ENCODE measurements at places on chromosomes 3 and 15.
A peak's percentile ranks its signal among the peaks of the same experiment; 100 is the strongest.

- DNase-seq, result no peak
Measured at GRCh38 chr3:29347412-29347811, 66.5 kb downstream of the RBMS3 start.

- no peak for DNase-seq
Measured at GRCh38 chr3:66795365-66795764, 202.7 kb upstream of the KBTBD8 start.

DNA sequence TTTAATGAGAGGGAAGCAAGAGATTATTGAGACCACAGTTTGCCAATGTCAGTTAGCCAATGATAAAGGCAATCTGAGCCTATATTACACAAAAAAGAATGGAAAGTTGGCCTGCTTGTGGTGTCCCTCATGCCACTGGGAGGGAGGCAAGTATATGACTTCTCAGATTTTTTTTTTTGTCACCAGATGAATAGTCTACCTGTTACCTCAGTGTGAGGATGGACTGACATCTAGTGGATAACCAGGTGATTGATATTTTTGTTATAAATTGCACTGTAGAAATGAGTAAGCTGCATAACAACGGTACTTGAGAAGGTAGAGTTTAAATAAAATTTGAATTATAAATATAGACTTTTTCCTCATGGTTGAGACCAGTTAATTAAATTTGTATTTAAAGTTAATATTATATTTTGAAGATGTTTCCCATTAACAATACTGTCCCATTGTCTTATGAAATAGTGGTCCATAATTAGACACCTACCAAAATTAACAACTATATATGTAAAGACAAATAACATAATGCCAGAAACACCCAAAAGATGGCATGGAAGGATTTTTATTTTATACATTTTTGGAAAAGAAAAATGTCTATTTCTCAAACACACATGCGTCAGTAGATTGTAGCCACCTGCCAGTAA, 237.8 kb upstream of the GADL1 start:
- DNase-seq, result peak; percentile 37

- DNase-seq, result no peak
Measured at GRCh38 chr3:180402471-180403073, 199.4 kb upstream of the TTC14 start.

DNA sequence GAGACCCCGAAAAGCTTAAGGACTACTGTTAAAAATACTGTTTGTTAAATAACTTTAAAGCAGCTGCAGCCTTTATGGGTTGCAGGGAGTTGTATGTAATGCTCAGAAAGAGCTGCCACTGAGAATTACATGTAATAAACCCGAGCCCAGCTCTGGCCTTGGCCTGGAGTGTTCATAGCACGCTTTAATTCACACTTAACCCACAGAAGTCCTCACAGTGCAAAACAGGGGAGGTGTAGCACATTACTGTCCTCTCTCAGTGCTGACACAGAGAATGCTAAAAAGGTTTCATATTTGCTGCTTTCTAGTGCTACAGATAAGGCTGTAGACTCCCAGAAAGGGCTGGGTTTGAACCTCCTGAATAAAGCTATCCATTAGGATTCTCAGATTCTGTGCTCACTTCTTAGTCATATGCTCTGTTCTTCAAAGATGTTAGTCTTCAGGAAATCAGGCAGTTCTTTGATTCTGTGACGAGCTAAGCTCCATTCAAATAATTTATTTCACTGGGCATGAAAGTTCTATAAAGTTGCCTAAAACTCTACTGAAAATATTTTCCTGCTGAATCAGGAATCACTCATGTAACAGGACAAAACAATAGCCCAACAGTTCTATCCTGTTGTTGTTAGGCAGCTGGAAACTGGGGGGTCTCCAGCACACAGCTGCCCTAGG, 108.0 kb downstream of the SENP2 start:
- no peak for DNase-seq

DNA sequence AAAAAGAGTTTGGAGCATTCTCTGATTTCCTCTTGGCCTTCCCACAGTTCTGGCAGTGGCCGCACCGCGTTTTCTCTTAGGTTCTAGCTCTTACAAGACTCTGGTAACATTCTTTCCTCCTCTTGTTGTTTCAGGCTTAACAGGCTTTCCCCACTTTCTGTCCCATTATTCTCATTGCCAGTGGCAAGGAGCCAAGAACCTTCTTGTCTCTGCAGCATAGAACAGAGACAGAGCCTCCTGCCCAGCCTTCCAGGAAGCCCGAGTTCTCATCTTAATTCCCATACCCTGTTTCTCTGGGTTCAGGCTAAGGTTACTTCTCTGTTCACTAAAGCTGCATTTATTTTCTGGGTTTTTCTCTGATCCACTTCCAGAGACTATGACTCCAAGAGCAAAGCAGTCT, 61.1 kb downstream of the DUT start:
- DNase-seq, result no peak

DNA sequence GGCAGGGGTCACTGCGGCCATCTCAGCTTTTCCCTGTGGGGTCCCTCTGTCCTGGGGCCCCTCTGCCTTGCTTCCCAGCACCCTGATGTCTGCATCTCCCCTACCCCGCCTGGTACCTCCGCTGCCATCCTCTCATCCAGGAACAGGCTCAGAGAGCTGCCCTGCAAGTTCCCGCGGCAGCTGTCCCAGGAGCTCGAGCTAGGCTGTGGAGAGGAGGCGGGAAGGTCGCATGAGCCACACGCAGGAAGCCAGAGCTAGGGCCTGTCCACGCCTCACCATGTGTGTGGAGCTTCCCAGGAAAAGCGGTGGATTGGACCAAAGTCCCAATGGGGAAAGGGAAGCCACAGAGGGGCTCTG, 12.5 kb downstream of the PLA2G4B start:
- no peak for DNase-seq

DNA sequence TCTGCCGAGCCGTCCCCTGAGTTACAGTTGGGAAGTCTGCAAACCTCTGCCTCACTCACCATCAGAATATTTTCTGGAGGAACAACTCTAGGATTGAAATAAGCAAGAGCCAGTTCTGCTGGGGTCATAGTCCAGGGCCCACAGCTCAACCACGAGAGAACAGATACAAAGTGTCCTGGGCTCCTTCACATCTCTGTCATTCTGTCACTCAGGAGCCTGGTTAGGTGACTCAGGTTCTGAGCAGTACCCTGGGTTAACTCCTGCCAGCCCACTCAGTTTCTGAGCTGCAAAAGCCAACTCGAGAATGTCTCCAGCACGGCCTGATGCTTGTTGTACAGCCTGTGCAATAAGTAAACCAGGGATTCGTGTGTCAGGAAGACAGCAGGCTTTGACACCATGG, 155.7 kb downstream of the SLCO3A1 start:
- no peak for DNase-seq

DNA sequence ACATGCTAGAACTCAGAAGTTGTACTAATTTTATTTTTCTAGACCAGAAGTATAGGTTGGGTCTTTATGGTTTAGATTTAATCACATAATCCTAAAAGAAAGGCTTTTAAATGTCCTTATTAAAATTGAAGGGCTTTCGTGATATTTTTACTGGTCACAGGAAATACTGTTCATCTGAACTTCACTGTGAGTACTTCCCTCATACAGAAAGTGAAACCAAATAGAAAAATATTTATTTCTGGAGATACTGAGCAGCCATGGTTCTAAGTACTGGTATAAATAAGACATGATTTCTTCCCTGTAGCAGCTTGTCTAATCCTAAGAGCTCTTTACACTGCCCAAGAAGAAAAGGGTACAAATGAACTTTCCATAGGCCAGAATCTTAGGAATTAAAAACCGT, 2.0 kb downstream of the SNRK start:
- no peak for DNase-seq

DNA sequence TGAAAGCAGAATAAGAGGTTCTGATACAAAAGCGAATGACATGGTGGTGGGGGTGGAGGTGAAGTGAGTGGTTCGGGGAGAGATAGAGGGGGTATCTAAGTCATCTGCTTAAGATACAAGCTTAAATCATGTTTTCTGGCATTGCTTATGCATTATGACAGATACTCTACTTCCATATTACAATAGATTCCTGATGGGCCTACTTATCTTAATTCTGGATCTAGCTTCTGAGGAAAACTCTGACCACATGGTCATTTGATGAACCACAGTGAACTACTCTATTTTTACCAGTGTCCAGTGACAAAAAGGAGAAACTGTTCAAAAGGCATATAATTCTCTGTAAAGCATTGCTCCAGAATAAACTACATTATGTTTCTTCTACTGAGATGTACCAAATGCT, 673.7 kb upstream of the CCDC54 start:
- no peak for DNase-seq

- DNase-seq, result no peak
Measured at GRCh38 chr15:72566973-72567372, 87.5 kb upstream of the GOLGA6B start.

- no peak for DNase-seq
Measured at GRCh38 chr3:114307832-114308231, 14.0 kb downstream of the TIGIT start.

DNA sequence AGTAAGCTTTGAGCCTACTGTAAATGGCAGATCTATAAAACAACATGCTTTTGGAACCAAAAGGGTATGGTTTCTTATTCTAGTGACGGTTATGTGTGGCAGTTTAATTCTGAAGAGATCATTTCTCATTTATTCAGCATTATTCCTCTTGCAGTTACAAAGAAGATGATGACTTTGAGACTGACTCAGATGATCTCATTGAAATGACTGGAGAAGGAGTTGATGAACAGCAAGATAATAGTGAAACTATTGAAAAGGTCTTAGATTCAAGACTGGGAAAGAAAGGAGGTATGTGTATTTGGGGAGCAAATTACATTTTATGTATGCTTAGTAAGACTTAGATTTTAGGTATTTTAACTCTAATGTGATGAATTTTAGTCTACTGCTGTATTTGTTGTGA, 41.5 kb downstream of the CHD2 start:
- no peak for DNase-seq

DNA sequence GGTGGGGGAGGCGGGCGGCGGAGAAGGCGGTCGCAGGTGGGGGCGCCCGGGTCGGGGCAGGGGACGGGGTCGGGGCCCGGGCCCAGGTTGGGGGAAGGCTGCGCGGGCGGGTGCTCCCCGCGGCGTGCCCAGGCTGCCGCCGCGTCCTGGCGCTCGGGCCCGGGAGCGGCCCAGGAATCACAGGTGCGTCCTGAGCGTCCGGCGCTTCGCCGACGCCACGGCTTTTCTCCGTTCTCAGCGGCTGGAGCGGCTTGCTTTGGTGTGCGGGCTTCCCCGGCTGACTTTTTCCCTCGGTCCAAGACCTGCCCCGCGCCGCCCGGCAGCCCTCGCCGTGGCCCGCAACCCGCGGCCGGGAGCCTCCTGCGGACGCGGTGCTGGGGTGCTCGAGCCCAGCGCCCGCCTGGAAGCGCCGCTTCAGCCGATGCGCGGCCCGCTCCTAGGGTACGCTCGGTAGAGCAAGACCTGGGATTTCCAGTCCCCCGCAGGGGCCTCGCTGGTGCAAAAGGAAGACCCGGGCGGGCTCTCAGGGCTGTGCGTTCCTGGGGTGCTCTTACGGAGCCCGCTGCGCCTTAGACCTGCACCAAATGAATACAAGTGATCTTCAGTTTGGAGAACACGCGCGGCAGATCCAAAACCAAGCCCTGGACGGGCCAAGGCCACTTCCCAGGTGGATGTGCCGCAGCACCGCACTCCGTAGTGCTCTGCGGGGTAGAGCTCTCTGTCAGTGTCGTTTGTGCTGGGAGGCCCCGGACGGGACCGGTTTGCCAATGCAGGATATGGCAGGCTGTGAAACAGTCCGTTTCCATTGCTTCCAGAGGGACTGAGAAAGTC, 639 bp downstream of the NIPA1 start:
- peak; percentile 38 for DNase-seq

GRCh38 chr15:66288551-66289185, 4.7 kb upstream of the DIS3L start:
- DNase-seq, result no peak

GRCh38 chr3:85148036-85148435, 189.2 kb downstream of the CADM2 start:
- DNase-seq, result no peak

GRCh38 chr3:194351080-194351672, at the start of gene CPN2:
TSS of gene CPN2 (minus strand) at chr3:194351328. CDS start at chr3:194342702, 8,626 bp downstream.
- DNase-seq, result no peak

- no peak for DNase-seq
Measured at GRCh38 chr3:56630966-56631365, 52.1 kb downstream of the TASOR start.

DNA sequence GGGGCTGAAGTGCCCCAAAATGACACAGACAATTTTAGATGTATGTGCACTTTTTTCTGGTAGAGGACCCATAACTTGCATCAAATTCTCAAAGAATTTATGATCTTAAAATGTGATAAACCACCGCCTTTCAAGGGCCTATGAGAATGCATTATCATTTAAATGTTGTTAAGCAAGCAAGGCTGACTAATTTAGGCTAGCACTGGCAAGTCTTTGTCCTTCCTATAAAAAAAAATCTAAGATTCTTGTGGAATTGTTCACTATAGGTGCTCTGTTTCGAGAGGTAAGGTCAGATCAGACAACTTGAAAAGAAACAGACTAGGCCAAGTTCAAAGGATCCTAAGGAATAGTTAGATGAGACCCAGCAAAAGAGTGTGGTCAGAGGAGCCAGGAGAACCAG, 128.9 kb upstream of the PHLDB2 start:
- DNase-seq, result no peak

DNA sequence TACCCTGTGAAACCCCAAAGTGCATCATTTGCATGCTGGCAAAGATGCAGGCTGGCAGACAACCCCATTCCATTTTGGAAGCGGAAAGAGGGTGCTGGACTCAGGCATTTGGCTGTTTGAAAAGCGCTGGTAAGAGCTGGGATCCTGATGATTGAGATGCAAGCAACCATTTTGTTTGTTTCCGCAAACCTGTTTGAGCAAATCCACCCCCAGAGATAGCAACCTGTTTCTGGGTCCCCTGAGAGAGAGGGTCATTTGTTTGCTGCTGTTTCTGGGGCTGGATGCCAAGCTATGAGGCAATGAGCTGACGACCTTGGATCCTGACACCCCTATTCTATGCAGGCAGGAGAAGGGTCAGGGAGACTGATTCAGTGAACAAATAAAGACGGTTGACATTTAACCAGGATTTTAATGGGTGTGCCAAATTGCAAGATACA, 9.8 kb downstream of the SLC6A1 start:
- DNase-seq, result no peak

DNA sequence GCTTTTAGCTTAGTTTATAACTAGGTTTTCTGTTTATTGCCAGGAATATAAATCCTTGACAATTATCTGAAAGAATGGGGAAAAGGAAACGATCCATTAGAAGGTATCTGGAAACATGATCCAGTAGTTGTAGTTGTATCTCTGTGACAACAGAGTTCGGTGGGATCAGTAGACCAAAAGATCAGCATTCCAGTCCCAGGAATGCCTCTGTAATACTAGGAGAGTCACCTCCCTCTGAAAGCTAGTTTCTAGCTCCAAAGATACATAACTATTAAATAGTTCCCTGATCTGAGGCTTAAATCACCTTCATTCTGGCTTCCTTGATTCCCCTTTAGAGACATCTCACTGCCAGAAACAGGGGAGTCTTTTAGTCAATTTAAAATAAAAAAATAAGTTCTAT, 34.1 kb downstream of the MB21D2 start:
- no peak for DNase-seq

DNA sequence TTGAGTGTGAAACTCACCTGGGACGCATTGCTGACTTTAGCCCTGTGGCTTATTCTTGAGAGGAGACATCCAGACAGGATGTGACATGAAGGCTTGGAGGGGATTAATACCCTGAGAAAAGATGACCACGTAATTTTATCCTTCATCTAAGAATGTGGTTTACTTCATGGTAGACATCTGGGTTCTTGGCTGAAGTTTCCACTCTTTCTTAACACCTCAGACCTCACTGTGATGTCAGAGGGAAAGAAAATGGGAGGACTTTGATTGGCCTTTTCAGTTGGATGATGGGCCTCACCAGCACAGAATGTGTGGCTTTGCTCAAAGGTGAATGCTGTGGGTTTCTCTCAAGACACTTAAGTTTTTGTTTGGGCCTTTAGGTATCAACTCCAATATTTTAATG, 16.5 kb downstream of the GORASP1 start:
- no peak for DNase-seq

- peak; percentile 47 for DNase-seq
Measured at GRCh38 chr3:117059067-117059955, 349.7 kb downstream of the TUSC7 start.

Data from A549 (cell line).